ENCODE measurements at places on chromosomes 3 and 15. TPM values are rescaled to one million over a fixed set of nuclear protein-coding genes. Genes with fewer than 3 reads are reported as not detected.

GRCh38 chr15:51798281-51798680 lies 31.2 kb upstream of the TMOD3 start:
- H3K27ac ChIP-seq, result peak overlapping the region; percentile 55
- no peak overlapping the region for H3K4me3 ChIP-seq
- no peak for DNase-seq

PPP1R14D gene
- total RNA-seq, result not detected

DNA sequence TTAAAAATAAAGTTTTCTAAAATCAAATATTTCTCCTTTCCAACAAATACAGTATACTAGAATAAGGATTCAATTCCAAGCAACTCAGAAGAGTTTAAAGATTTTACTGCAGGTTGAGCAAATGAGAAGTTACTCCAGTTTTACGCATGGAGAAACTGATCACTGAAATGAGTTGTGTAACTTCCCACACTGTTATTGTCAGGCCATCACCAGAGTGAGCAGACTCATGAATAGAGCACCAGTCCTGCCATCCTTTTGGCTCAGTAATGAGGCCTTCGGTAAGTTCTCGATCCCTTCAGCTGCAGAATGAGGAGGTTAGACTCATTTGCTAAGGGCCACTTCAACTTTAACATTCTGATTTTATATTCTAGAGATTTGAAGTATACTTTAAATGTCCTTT lies 48.1 kb downstream of the OSBPL10 start:
- H3K27ac ChIP-seq, result no peak overlapping the region
- no peak for DNase-seq
- no peaks in the 10 kb centered on the region for H3K27me3 ChIP-seq

- H3K27me3 ChIP-seq, result no peaks in the 10 kb centered on the region
- H3K36me3 ChIP-seq, result no peaks in the 10 kb centered on the region
- peaks cover 19% of the 10 kb centered on the region for H3K4me1 ChIP-seq
- no peak for DNase-seq
- H3K27ac ChIP-seq, result no peak overlapping the region
These were observed 41.1 kb downstream of the CTXND1 start for GRCh38 chr15:80210611-80211573.

DNA sequence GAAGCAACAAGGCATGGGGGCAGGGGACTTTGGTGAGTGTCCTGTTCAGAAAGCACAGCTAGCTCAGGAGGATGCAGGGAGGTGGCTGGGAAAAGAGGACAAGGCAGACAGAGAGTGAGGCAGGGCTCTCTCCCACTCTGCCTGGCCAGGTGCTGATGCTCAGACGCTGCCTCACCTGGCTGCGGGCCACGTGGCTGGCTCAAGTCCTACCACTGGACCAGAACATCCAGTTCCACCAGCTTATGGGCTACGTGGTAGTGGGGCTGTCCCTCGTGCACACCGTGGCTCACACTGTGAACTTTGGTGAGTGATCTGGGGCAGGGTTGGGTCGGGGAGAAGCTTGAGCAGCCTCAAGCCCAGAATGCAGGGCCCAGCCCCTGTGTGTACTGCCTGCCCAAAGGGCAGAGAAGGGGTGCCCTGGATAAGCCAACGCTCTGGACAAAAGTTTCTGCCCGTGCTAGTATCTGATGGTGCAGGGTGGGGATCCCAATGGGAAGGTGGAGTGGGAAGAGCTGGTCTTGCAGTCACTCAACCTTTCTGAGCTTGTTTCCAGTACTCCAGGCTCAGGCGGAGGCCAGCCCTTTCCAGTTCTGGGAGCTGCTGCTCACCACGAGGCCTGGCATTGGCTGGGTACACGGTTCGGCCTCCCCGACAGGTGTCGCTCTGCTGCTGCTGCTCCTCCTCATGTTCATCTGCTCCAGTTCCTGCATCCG lies 20.9 kb downstream of the NOX5 start:
- peak; percentile 61 for DNase-seq
- no peak overlapping the region for H3K27ac ChIP-seq
- peaks cover 4% of the 10 kb centered on the region for H3K36me3 ChIP-seq
- no peak overlapping the region for H3K4me3 ChIP-seq
- H3K27me3 ChIP-seq, result no peaks in the 10 kb centered on the region

PCOLCE2 gene
- total RNA-seq, result 3.2 TPM

DNA sequence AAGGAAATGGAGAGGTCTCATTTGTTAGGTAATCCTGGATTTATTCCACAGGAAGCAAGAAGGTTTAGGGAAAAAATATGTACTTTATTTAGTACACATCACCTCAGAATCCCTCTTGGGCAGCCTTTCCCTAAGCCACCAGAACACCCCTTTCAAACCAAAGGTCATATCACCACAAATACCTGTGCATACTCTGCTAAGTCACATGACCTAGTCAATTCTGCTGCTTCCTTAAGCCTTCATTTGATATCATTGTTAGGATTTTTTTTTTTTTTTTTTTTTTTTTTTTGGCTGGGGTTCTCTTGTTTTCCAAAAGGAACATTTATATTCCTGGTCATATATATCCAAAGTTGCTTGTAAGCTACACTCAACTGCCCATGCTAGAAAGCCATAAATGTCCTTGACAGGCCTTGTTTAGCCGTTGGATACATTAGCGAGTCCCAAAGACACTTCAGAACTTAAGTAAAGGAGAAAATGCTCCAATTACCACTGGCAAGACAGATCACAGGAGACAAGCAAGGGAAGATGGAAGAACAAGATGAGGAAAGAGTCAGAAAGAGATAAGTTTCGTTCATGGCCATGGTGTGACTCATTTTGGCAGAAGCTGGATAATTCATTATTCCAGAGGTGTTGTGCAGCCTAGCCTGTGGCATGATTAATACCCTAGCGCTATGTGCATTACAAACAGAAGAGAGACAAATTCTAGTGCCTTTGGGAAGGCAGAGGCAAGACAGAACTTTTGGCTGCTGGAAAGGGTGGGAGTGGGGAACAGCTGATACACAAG lies 155.6 kb upstream of the SLC2A2 start:
- no peaks in the 10 kb centered on the region for H3K36me3 ChIP-seq
- H3K27me3 ChIP-seq, result no peaks in the 10 kb centered on the region
- no peak overlapping the region for H3K27ac ChIP-seq

DNA sequence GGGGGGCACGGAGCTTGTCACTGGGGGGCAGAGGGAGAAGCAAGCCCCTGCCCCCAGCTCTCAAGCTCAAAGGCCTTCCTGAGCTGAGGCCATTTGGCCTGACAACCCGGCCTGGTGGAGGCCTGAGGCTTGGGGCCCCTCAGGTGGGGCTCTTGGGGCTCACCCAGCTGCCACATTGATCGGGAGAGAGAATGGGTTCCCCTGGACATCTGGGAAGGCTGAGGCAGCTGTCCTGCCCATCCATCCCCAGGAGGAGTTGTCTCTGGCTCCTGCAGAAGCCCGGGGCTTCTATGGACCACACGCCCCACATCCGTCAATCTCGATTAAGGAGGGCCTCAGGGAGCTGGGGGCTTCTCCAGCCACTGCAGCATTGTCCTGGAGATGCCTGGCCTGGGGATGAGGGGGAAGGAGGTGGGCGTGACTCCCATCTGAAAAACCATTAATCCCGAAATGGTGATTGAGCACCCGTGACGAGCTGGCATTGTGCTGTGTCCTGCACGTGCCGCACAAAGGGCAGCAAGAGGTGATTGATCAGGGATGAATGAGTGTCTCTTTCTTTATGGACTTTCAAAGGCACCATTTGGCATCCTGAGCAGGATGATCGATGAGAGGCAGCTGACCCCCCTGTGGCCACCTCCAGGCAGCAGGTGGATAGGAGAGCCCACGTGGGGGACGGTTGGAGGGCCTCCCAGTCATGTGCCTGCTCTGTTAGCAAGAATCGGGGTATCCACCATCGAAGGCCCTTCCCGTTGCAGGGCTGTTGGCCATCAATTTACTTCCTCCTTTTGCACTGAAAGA lies 17.2 kb upstream of the CRABP1 start:
- no peak for DNase-seq
- no peaks in the 10 kb centered on the region for H3K36me3 ChIP-seq
- H3K4me3 ChIP-seq, result no peak overlapping the region
- H3K4me1 ChIP-seq, result peaks cover 6% of the 10 kb centered on the region
- H3K27me3 ChIP-seq, result no peaks in the 10 kb centered on the region

PRR20G gene
- total RNA-seq, result not detected

DNA sequence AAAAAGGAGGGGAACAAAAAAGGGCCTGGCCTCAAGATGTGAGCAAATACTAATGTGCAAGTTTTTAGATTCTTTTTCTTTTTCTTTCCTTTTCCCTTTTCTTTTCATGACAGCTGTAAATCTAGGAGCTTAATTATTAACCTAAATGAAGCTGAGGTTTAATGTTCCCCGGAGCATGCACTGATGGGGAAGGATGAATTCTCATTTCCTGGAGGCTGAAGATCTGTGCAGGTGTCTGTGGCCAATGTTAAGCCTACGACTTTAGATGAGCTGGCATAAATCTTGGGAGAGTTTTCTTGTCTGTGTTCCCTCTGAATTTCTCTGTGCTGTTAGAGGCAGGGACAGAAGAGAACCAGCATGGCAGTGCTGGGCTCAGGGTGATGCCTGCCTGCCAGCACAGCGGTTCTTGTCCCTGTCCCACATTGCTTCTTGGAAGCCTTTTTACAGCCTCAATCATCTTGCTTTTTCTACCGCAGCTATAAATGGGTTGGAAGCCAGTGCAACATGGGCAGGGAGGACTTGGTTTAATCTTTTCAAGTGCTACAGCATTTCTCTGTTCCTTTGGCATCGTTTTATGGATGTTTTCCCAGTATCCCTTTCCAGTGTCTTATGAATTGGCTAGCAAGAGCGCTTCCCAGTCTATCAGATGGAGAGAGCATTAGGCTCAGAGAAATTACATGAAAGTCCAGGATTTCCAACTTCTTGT lies 119.1 kb downstream of the ATG7 start:
- peaks cover 14% of the 10 kb centered on the region for H3K36me3 ChIP-seq
- no peak for DNase-seq
- H3K4me1 ChIP-seq, result peaks cover 29% of the 10 kb centered on the region
- no peak overlapping the region for H3K4me3 ChIP-seq
- H3K27me3 ChIP-seq, result no peaks in the 10 kb centered on the region
- H3K27ac ChIP-seq, result peak overlapping the region; percentile 51

DNA sequence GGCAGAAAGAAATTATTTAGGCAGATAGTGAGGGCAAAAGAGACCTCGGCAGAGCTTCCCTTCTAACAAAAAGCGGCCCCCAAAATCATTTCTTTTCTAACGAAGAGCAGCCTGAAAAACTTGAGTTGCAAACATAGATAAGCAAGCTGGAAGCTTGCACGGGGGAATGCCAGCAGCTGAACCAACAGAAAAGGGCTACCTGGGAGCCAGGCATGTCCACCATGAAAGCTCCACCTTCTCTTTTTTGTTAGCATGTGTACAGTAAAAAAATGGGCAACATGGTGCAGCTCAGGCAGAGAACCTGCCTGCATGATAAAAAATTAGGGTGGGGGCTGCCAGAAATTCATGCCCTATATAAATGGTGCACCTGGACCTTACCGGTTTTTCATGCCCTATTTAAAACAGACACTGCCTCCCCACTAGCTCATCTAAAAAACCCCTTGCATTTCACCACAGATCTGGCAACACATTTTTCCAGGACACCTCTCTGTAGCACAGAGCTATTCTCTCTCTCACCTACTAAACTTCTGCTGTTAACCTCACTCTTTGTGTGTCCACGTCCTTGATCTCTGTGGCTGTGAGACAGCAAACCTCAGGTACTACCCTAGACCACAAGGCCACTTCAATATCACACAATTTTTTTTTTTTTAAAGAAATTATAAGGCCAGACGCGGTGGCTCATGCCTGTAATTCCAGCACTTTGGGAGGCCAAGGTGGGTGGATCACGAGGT lies 18.7 kb downstream of the SLC33A1 start:
- H3K36me3 ChIP-seq, result peaks cover 44% of the 10 kb centered on the region
- DNase-seq, result no peak

TEX55 gene
- not detected for total RNA-seq

SNX33 gene
- 15.2 TPM for total RNA-seq

GRCh38 chr3:150391161-150391560 lies 16.9 kb upstream of the TSC22D2 start:
- H3K4me1 ChIP-seq, result peaks cover 5% of the 10 kb centered on the region
- H3K4me3 ChIP-seq, result no peak overlapping the region
- no peak overlapping the region for H3K27ac ChIP-seq
- peak; percentile 38 for DNase-seq
- peaks cover 8% of the 10 kb centered on the region for H3K36me3 ChIP-seq
- no peaks in the 10 kb centered on the region for H3K27me3 ChIP-seq

- H3K36me3 ChIP-seq, result peaks cover 9% of the 10 kb centered on the region
- H3K27me3 ChIP-seq, result no peaks in the 10 kb centered on the region
- H3K27ac ChIP-seq, result peak overlapping the region; percentile 92
- H3K4me1 ChIP-seq, result peaks cover 21% of the 10 kb centered on the region
These were observed 95.7 kb downstream of the NEDD4 start for GRCh38 chr15:55897560-55898336.

DNA sequence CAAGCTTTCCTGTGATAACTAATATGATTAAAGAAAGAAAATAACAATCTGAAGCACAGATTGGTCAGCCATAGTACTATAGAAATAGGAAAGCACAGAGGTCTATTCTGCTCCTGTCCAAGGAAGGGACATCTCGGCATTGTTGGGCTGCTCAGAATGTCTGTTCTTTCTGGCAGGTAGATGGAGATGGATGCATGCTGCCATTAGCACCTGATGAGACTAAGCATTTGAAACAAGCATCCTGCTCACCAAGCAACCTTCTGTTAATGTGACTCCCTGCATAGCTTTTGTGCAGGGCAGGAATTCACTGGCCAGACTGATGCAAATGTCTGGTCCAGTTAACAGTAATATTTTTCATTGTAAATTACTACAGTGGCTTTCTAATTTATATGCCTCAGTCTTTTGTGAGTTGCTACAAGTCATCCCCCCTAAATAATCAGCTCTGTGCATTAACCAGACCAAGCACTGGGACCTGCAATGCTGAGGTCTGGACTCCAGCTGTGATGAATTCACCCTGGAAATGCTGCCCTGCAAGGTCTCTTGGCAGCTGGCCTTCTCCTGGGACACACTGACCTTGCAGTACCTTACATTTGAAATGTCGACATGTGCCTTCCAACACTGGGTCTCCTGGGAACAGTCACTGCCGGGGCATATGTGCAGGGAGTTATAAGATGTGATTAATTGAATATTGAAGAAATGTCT lies 1123.7 kb downstream of the IGSF11 start:
- H3K36me3 ChIP-seq, result no peaks in the 10 kb centered on the region
- H3K27ac ChIP-seq, result no peak overlapping the region
- H3K4me3 ChIP-seq, result no peak overlapping the region
- no peaks in the 10 kb centered on the region for H3K27me3 ChIP-seq
- DNase-seq, result no peak

DNA sequence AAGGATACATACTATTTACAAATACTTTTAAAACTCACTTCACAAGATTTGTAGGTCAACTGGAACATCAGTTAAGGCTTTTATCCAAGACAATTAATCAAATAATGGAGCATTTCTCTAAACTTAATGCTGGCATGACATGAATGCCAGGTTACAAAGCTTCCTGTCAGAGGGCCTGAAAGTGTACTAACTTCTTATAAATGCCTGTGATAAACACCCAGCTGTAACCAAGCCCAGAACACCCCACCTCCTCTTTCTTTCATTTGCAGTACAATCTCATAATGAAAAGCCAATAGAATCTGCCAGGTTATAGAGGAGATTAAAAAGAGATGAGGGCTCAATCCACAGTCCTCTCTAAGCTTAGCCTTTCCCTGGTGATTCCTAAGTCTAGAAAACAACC lies 214.4 kb downstream of the OSBPL10 start:
- H3K4me1 ChIP-seq, result peaks cover 29% of the 10 kb centered on the region
- DNase-seq, result no peak
- no peak overlapping the region for H3K27ac ChIP-seq
- H3K4me3 ChIP-seq, result no peak overlapping the region
- no peaks in the 10 kb centered on the region for H3K27me3 ChIP-seq
- H3K36me3 ChIP-seq, result peaks cover 36% of the 10 kb centered on the region
